ENCODE measurements at places on chromosomes 6 and 20.

- DNase-seq: no peak
Measured at GRCh38 chr6:91672201-91672600, 1085.3 kb upstream of the MAP3K7 start.

DNA sequence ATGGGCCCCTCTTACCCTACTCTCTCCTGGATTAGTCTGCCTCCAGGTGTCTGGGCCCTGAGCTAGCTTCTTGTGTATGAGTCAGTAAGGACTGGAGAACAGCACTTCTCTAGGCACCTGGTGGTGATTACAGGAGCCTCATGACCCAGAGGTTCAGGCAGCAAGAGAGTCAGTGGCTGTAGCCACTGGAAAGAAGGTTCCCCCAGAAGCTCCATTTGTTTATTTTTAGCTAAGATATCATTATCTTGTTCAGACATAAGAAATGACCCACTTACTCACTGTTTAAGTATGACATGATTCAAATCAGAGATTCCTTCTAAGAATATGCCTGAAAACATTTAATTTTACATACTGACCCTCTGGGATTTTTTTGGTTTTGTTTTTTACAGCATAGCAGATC, 23.6 kb upstream of the SLC4A11 start:
- DNase-seq: no peak

GRCh38 chr20:16013631-16014030, 559.6 kb downstream of the KIF16B start:
- no peak for DNase-seq

- no peak for DNase-seq
Measured at GRCh38 chr20:24102749-24103333, 114.3 kb upstream of the GGTLC1 start.

GRCh38 chr6:68994521-68994920, 359.4 kb downstream of the ADGRB3 start:
- DNase-seq: no peak

GRCh38 chr6:351867-352289, 39.7 kb upstream of the IRF4 start:
- DNase-seq: no peak
